ENCODE measurements at places on chromosomes 2 and 18.

GRCh38 chr2:224786848-224787247 is 70.7 kb upstream of the CCDC195 start:
- no peak for DNase-seq

DNA sequence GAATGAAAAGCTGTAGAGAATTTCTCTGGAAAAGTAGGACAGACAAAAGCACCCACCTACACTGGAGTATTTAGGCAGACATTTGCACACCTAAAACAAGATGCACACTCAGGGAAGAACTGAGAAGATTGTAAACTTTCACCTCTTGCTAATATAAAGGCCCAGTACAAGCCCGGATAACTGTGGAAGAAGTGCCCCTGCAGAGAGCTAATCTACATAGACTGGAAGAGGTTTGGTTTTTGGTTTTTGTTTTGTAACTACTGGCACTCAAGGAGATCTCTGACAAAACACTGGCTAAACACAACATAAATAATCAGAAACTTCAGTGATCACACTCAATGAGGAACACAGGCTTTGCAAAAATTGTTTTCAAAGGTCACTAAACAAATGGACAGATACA is 782.2 kb upstream of the SLC8A1 start:
- DNase-seq, result no peak

DNA sequence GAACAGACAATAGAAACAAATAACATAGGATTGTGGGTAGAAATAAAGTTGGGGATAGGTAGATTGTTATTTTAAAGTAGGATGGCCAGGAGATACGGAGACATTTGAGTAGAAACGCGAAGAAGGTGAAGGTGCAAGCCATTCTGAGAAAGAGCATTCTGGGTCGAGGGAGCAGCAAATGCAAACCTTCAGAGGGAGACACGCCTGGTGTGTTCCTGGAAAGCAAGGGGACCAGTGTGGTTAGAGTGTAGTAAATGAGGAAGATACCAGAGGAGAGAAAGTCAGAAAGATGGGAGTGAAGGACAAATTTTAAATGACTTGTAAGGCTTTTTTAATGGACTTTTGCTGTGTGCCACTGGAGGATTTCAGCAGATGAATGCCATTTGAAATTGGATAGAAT is 1.7 kb downstream of the CYP20A1 start:
- DNase-seq, result no peak

DNA sequence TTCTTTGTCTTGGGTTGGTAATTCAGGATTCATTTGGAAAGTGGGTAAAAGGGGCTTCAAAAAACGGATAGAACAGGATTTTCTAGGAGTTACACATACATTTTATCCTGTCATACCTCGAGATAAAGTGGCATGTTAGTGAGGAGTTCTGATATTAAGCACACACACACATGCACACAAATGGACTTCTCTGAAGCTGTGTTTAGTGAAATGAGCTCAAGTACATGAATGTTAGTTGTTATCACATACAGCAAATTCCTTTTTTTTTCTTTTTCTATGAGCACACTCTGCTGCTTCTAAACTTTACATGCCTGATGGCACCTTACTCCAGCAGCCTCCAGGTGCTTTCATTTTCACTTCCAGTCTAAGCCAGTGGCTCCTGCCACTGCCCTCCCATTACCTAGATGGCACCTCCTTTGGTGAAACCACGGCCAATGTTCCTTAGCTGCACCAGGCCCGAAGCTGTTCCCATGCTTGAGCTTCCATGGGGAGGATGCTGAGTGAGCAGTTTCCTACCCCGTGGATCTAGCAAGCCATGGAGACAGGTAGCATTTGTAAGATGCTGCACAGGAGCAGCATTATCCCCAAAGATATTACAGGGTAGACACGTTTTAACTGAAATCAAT is 49.7 kb downstream of the STAT1 start:
- DNase-seq, result no peak

- DNase-seq, result no peak
Measured at GRCh38 chr2:59249441-59250306, 1008.5 kb upstream of the FANCL start.

GRCh38 chr2:64145714-64146113 is 1.5 kb upstream of the PELI1 start:
- DNase-seq, result no peak

- no peak for DNase-seq
Measured at GRCh38 chr2:232061265-232061664, 99.8 kb downstream of the DIS3L2 start.

GRCh38 chr2:5975401-5975800 is 283.2 kb downstream of the SOX11 start:
- no peak for DNase-seq

GRCh38 chr18:67977067-67977616 is 460.6 kb upstream of the DSEL start:
- no peak for DNase-seq

DNA sequence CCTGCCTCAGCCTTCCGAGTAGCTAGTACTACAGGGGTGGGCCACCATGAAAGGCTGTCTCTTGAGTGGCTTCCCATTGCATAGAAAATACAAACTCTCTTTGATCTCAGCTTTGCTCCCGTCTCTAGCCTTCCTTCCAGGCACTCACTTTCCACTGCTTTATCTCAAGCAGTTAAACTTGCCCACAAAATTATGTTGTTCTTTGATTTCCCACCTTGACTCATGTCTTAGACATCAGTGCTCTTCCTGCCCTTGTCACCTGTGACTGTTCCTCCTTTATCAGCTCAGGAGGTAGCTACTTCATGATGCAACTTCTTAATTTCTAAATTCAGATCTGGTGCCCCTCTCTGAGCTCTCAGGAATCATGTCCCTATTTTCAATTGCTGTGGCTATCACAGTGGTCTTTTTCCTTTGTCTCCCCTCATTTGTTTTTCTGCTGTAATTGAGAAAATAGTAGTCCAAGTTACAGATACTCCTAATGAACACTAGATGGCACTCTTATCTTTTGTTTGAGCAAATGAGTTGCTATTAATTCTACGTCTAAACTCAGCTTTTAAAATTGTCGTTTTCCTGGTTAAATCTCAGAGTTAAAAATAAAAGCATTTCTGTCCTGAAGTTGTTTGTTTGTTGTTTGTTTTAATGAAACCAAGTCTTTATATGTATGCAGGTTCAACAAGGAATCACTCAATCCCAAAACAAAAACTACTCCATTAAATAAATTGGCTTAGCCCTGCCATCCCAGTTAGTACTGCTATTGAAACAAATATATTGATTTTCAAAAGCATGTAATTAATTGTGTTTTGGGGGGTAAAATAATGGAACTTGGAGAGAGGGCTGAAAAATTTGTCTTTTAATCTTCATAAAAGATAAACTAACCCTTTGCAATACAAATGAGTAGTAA is 46.9 kb upstream of the GREB1L start:
- no peak for DNase-seq

GRCh38 chr18:72089432-72089831 is 454.7 kb downstream of the CBLN2 start:
- no peak for DNase-seq

- DNase-seq, result peak; percentile 10
Measured at GRCh38 chr18:36809590-36810381, 19.0 kb downstream of the TPGS2 start.

GRCh38 chr2:86541334-86541733 is 21.9 kb downstream of the CHMP3 start:
- no peak for DNase-seq

- DNase-seq, result no peak
Measured at GRCh38 chr2:163943403-163944346, 207.9 kb upstream of the FIGN start.

DNA sequence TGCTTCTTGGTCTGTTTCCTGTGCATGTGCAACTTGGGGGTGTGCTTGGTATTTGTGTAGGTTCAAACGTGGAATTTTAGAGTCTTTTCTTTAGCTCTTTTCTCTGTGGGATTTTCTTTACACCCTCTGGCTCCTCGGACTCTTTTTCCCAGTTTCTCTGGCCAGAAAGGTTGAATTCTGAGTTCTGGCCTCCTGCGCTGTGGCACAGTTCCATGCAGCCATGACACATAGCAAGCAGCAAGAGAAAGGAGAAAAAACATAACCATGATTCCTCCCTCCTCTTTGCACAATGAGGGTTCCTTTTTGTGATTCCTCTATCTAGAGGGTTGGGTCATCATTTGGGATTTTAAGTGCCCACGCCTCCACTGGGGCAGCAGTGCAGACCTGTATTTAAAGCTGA is 33.8 kb downstream of the TMEM182 start:
- peak; percentile 6 for DNase-seq

DNA sequence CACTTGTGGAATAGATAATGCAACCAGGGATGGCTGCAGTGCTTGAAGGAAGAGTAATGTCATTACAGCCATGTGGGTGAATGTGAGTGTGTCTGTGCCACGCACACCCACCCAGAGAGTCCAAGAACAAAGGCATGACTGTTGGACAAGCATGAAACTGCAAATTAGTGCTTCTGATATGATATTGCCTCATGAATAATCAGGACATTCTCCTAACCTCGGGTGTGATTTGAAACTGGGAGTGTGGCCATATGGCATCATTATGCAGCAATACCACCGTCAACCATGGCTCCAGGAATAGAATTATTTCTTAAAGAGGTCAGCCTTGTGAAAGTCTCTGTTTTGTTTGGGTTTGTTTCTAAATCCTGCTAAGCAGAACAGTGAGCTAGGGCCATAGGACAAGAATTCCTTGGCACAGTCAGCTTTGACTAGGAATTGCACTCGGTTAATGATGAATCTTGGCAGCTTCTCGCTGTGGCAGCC is 678.0 kb upstream of the RAB6C start:
- no peak for DNase-seq

DNA sequence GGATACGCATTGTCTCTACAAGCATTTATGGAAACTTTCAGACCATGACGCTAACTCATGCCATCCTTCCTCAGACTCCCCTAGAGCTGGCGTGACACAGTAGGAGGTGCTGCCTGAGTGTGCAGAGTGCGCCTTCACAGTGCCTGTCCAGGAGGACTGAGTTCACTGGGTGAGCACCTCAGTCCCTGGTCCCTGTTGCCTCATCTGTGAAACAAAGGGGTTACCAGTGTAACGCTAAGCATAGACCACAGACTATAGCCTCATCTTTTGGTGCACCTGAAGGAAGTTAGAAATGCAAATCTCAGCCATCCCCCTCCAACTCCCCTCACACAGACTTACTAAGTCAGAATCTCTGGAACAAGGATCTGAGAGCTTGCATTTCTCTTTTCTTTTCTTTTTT is 142.8 kb downstream of the TMEM17 start:
- no peak for DNase-seq

GRCh38 chr2:42960002-42960841 is 167.8 kb upstream of the HAAO start:
- no peak for DNase-seq

DNA sequence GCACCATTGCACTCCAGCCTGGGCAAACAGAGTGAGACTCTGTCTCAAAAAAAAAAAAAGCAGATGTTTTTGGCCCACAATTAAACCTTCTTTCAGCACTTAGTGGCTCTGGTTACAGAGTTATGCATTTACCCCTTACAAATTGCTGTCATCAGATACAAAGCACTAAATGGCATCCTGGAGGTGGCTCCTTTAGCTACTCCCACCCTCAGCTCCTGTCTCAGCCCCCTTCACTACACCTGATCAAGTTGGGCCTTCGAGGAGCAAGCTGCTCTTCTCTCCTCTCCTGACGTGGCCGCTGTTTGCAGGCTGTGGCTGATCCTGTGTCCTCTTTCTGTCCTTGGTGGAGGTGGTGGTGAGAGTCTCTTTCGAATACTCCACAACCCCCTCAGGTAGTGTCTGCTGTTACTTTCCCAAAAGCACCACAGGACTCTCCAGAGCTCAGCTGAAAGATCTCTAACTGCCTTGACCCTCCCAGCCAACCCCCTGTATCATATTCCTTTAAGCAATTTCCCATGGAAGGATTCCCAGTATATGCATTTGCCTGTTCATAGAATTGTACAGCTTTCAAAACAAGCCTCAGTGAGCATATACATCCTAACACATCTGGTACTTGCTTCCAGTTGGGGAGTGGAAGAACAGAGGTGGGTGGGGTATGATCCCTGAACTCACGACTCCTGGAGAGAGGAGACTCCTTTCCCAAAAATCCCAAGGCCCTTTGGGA is 285.9 kb downstream of the CLIP4 start:
- DNase-seq, result no peak

GRCh38 chr2:84022810-84023431 is 436.2 kb downstream of the SUCLG1 start:
- no peak for DNase-seq

GRCh38 chr2:188518381-188518780 is 226.7 kb downstream of the GULP1 start:
- no peak for DNase-seq

DNA sequence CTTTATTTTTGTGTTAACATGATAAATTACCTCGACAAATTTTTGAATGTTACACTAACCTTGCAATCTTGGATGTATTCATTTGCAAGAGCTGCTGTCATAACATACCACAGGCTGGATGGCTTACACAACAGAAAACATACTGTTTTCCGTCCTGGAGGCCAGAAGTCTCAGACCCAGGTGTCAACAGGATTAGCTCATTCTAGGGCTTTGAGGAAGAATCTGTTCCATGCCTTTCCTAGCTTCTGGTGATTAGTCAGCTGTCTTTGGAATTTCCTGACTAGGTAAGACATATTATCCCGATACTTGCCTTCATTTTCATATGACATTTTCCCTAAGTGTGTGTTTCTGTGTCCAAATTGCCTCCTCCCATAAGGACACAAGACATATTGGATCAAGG is 188.6 kb upstream of the CDH19 start:
- no peak for DNase-seq

GRCh38 chr2:174738841-174739240 is 25.4 kb downstream of the CHRNA1 start:
- no peak for DNase-seq

DNA sequence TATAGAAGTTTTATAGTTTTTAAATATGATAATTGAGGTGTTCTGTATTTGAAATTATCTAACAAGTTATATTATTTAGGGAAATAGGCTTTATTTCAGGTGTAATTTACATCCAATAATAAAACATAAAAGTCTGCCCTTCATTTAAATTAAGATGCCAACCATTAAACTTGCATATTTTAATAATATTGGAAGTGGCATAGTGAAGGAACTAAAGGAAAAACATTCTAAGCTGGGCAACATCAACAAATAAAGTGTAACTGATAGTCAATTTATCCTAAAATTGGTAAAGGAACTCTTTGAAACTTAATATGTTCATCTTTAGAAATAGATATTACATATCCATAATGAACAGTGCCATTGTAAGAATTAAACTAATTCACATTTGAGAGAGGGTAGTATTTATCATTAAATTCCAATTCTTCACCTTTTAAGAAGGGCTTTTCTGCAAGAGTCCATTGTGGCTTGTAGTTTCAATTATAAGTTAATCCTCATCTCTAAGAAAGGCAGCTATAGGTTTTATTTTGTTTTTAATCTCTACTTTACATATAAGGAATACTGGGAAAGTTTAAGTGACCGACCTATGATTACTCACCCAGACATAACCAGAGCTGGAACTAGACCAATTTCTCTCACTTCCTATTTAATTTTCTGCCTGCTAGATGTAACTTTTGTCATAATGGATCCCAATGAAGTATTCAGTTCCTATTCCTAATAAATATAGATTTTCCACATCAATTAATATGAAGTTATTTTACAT is 401.6 kb downstream of the XIRP2 start:
- no peak for DNase-seq

GRCh38 chr2:22055784-22056620 is 932.2 kb downstream of the TDRD15 start:
- no peak for DNase-seq
